ENCODE measurements at places on chromosomes 13 and 19.

- peak; percentile 32 for DNase-seq
Observed at GRCh38 chr13:71864094-71864985, 2.7 kb downstream of the DACH1 start.

- DNase-seq: no peak
Observed at GRCh38 chr19:52039169-52039568, 9.5 kb downstream of the ZNF432 start.

DNA sequence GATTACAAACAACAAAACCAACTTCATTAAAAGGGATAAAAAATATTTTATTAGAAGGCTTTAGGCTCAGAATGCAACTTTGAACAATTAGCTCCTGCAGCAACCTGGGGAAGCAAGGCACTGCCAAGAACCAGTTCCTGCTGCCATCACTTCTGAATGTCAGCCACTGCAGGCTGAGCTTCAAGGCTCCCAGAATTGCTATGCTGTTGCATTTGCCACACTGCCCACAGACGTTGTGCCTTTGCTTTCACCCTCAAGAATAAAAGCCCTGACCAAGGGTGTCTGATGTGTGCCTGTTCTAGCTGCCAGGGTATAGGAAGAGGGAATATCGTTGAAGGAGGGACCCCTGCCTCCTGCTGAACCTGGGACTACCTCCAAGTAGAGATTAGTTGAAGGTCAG lies 238.4 kb downstream of the ITGBL1 start:
- no peak for DNase-seq

- peak; percentile 82 for DNase-seq
Observed at GRCh38 chr19:29260477-29261317, 47.7 kb upstream of the UQCRFS1 start.

Measured in OCI-M1 (cell line).